Mesenteric fat pad (tissue), 1 donor: ENCODE measurements at places on chromosomes 12 and 14. TPM values are rescaled to one million over a fixed set of nuclear protein-coding genes. Genes with fewer than 3 reads are reported as not detected.

- no peak for DNase-seq
These were observed 35.5 kb downstream of the CIT start for GRCh38 chr12:119841433-119842210.

DNA sequence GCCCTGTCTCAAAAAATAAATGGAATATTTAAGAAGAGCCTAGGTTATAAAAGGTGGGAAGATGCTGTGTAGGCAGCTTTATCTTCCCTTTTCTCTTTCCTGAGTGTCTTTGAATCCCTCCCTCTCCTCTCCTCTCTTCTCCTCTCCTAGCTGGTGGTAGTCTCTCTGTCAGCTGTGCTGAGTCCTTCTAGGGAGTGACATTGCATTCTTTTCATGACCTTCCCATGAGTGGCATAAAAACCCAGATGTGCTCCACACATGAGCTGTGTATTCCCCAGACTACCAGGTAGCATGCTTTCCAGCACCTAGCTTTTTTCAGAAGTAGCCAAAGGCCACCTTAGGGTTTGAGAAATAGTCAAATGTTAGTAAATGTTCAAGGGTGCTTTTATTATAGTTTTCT, 23.6 kb downstream of the SAMD4A start:
- no peak for DNase-seq

Gene EXD2
- total RNA-seq, result 27.5 TPM

Gene SLCO1B3
- total RNA-seq, result not detected

GRCh38 chr12:8849876-8850275, 27.5 kb downstream of the A2ML1 start:
- no peak for DNase-seq

DNA sequence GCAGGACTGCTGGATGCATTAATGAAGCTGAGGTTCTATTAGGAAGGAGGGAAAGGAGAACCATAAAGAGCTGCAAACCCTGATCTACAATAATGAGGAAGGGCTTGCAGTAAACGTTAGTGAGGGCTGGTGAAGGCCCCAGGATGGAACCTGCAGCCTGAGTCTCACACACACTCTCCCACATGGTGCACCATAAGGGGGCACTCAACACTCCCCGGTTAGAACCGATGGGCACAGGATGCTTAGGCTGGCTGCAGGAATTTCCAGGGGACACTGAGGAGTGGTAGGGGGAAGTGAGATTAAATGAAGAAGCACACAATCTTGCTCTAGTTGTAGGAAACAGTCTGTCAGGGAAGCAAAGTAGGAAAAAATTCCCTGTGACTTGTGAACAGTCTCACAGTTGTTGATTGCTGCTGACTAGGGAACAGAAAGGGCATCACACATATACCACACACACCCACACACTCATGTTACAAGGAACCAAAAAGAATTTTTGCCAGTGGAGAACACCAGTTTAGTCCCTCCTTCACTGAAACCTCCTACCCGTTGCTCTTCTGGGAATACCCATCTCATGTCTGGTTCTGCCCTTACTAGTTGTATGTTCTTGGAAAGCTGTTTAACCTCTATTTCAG, 56.2 kb upstream of the FERMT2 start:
- DNase-seq, result no peak

Gene KIF26A
- 3.2 TPM for total RNA-seq

- DNase-seq, result no peak
These were observed 40.6 kb downstream of the HECTD1 start for GRCh38 chr14:31167032-31167431.

- no peak for DNase-seq
These were observed 385.3 kb upstream of the DDHD1 start for GRCh38 chr14:53538316-53538881.

DNA sequence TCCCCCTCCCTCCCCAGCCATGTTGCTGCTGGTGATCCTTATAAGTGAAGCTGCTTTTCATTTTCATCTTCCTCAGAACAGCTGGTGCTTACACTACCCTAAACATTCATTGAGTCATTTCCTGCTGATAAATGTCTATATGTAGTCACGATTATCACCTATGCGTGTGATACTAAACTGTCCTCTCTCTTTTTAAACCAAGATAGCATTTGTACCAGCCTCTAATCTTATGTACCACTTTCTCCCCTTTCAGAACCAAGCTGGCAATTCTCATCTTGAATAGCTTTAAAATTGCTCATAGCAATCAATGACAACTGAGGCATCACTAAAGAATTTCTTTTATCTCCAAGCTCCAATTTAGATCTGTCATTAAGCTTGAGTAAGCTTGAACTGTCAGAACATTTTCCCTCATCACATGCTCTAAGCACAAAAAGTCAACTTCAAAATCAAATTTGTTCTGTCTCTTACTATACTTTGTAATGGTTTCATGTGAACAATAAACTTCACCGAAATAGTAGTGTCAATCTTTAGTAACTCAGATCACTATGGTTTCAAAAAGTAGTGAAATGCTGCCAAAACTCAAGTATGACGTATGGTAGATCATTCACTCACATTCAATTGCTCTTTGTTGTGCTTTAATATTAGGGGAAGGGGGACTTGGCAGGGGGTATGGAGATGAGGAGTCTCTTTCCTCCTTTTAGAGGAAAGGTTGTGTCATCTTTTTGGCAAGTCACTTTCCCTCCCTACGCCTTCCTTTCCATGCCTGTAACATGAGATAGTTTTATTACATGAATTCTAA, 178.1 kb upstream of the NOVA1 start:
- DNase-seq, result no peak

Gene TPH2
- not detected for total RNA-seq
